ENCODE measurements at places on chromosomes 11 and 22.

DNA sequence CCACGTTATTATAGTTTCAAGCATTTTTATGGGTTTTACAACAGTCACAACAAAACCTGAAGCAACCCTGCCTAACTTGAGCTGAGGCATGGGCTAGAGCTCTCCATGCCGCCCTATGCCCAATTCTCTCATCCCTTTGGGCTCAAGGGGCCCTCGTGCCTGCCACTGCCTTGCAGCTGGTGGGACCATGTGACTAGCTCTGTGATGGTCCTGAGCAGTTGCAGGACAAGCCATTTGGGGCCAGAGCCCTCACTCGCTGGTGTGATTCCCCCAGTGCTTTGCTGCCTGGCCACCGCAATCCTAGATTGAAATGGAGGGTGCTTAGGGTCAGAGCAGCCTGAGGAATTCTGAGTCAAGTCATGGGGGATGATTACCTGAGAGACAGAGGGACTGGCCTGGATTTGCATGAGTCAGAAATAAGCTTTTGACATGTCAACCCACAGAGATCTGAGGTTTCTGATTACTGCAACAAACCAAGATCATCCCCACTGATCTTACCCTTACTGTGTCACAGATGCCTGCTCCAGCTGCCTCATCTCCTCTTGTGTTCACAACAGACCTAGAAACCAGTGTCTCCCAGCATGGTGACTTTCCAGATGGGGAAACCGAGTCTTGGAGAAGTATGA, 323.7 kb downstream of the BRD1 start:
- no peak for DNase-seq

GRCh38 chr11:128532016-128532571, 55.3 kb downstream of the ETS1 start:
- no peak for DNase-seq

DNA sequence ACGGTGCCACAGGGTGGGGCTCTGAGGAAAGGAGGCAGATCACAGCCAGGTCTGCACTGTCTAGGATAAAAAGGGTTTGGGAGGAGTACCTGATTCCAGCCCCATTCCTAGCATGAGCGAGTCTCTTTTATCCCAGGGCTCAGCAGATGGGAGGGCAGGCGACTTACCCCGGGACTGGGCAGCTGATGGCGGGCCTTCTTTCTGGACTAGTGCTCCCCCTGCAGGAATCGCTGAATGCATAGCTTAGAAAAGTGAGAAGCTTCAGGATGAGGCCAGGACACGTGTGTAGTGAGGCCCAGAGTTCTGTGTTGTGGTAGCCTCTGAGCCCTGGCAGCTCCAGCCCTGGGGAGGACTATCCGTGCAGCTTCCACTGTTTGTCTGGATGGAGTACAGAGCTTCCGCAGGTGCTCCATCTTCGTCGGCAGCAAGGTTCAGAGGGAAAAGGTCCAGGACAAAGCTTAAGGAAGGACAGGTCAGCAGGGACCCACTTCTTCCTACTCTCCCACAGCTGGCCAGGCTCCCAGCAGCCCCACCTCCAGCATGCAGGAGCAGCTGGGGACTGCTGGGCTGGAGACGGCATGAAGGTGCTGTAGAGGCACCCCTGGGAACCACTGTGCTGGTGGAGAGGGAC, 30.4 kb downstream of the COMMD9 start:
- DNase-seq: no peak

GRCh38 chr11:65563601-65564000, 5.4 kb upstream of the LTBP3 start:
- no peak for DNase-seq

- no peak for DNase-seq
Observed at GRCh38 chr11:126630488-126630887, 275.0 kb downstream of the ST3GAL4 start.

- no peak for DNase-seq
Observed at GRCh38 chr22:17486313-17486712, 77.0 kb upstream of the SLC25A18 start.

GRCh38 chr11:116648247-116649174, 124.3 kb downstream of the BUD13 start:
- DNase-seq: no peak

- DNase-seq: no peak
Observed at GRCh38 chr11:69114811-69115523, 40.8 kb upstream of the SMIM38 start.

DNA sequence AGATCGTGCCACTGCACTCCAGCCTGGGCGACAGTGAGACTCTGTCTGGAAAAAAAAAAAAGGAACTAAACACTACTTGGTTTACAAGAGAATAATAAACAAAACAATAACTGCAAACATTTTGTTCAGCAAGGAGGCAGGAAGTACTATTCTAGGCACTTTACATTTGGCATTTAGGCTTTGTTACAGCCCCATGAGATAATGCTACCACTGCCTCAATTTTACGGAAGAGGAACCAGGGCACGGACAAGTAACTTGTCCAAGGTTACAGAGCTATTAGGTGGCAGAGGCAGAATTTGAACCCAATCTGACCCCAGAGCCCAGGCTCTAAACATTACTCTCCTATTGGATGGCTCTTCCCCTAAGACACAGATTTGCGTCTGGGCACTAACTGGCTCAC, 108.7 kb upstream of the AKIP1 start:
- DNase-seq: no peak

Measured in activated T-helper 1 cell treated with anti-CD3 and anti-CD28 coated beads, Interleukin-12 subunit alpha, Interleukin-12 subunit beta, Interleukin-2, Interleukin-4 antibody, amounts not matched to agents 30 ng/mL and 10 ng/mL and 1 ng/mL, durations not matched to agents 14 hours and 24 hours and 36 hours (primary cell).